ENCODE measurements at places on chromosomes 4 and X. TPM values are rescaled to one million over a fixed set of nuclear protein-coding genes. Genes with fewer than 3 reads are reported as not detected.

BTK gene
- 0.62 TPM for polyA plus RNA-seq

- H3K4me3 ChIP-seq, result no peak overlapping the region
- H3K27ac ChIP-seq, result no peak overlapping the region
- H3K4me1 ChIP-seq, result no peaks in the 10 kb centered on the region
- DNase-seq, result no peak
These were observed 113.0 kb downstream of the NHS start for GRCh38 chrX:17488036-17488435.

- H3K4me1 ChIP-seq, result no peaks in the 10 kb centered on the region
- H3K4me3 ChIP-seq, result no peak overlapping the region
- no peaks in the 10 kb centered on the region for H3K27me3 ChIP-seq
These were observed 382.8 kb upstream of the CTSO start for GRCh38 chr4:156336511-156336910.

DNA sequence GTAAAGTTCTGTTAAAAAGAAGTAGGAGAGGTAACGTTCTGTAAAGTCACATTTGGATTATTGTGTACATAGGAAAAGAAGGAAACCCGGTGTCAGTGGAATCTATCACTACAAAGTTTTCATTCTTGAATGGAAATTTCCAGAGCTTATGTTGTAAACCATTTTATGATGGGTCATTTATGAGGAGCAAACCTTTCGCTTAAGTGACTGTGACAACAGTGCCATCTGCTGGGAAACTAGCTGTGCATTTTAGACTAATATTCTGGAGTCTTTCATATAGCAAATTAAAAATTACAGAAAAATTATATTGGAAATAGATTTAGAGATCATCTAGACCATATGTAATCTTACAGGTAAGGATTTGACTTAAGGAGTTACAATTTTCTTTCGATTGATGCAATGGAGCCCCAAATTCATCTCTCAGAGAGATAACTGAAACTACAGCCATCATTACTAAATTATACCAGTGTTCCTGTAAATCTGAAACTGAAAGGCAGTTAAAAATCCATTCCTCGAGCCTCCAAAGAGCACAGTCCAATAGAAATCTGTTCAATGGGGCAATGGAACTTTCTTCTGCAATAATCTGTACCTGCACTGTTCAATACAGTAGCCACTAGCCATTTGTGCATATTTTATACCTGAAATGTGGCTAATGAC is 26.9 kb downstream of the ASB9 start:
- DNase-seq, result peak; percentile 69
- no peak overlapping the region for H3K27ac ChIP-seq
- no peaks in the 10 kb centered on the region for H3K4me1 ChIP-seq
- no peaks in the 10 kb centered on the region for H3K27me3 ChIP-seq
- H3K4me3 ChIP-seq, result no peak overlapping the region

DNA sequence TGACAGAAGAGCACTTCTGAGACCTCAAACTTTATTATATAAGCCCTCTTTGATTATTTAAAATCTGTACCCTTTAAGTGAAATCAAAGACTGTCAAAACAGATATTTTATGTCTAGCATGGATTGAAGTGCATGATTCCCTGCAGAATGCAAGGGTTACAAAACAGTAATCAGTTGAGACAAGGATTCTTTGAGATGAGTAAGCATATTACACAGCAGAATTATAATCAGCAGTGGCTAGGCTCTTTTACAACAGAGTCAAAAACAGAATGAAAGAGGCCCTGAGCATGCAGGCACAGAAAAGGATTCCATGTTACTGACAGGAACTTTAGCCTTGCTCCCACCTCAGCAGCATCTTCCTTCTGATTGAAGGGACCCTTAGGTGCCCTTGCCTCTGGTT is 487.9 kb upstream of the GALNT7 start:
- DNase-seq, result no peak
- H3K4me3 ChIP-seq, result no peak overlapping the region
- no peak overlapping the region for H3K27ac ChIP-seq
- no peaks in the 10 kb centered on the region for H3K4me1 ChIP-seq
